ENCODE measurements at places on chromosomes 4 and X. TPM values are rescaled to one million over a fixed set of nuclear protein-coding genes. Genes with fewer than 3 reads are reported as not detected.

The RRH gene
- not detected for total RNA-seq

The RGN gene
- 17.7 TPM for total RNA-seq

The SMIM10L2A gene
- total RNA-seq: 1.6 TPM

DNA sequence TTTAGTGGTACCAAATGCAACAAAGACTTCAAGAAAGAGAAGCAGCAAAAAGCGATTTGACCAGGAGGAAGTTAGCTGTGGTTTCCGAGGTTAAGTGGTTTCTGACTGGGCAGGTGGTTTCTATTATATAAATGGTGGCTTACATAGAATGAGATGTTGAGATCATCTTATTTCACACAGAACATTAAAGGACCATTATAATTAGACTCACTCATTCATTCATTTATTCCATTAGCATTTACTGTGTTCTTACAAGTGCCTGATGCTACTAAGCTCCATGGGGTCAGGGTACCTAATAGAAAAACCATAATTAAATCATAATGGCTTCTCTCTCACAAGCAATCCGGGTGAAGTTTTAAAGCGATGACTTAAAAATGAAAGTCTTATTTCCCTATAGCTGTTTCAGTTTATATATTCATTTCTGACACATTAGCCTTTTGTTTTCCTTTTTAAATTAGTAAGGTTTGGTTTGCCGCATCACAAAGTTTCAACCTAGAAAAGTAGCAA is 10.6 kb downstream of the TSPAN6 start:
- no peak for DNase-seq

DNA sequence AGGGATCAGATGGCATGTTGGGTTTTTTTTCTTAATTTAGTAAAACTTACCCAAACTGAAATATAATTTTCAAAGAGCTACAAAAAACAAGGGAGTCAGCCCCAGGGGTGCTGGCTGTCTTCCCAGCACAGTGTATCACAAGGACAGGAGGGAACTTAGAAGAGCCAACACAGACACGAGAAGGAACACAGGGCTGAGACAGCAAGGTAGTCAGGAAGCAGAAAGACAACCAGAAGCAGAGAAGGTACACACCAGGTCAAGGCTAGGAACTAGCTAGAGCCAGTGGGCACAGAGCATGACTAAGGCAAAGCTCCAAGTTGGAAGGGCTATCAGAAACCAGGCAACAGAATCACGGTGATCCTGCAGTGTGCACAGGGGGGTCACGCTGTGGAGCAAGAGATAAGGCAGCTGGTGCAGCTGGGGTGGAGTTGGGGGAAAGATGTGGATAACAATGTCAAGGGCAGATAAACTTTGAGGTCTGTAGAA is 168.7 kb downstream of the NR3C2 start:
- peak; percentile 52 for DNase-seq

DNA sequence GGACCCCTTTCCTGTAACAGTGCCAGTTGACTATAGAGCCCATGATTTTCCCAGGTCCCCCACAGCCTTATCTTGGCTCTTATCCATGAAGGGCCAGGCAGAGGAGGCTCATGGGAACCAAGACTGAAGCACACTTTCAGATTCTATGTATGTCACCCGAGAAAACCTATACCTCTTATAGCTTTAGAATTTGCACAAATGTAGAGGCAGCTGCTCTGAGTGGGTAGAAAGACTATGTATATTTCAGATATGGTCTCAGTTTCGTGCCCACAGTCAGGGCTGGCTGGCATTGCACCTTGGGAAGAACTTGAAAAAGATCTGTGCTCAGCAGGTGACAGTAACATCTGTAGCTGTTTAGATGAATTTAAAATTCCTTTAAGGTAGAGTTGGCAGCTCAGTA is 8.3 kb upstream of the LNX1 start:
- no peak for DNase-seq

Measured in Right ventricle myocardium superior (tissue), 1 donor.